ENCODE measurements at places on chromosomes 1 and 21.
A peak's percentile ranks its signal among the peaks of the same experiment; 100 is the strongest.

DNA sequence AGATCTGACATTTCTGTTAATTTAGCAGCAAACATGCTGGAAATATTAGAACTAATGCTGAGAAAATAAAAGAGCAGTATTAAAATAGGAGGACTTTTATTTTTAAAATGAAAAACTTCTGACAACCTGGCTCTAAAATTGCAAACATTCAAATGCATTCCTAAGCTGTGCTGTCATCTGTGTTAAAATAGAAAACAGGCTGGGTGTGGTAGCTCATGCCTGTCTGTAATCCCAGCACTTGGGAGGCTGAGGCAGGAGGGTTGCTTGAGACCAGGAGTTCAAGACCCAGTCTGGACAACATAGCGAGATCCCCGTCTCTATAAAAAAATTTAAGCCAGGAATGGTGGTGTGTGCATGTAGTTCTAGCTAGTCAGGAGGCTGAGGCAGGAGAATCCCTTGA lies 44.6 kb downstream of the MIGA1 start:
- DNase-seq: no peak

DNA sequence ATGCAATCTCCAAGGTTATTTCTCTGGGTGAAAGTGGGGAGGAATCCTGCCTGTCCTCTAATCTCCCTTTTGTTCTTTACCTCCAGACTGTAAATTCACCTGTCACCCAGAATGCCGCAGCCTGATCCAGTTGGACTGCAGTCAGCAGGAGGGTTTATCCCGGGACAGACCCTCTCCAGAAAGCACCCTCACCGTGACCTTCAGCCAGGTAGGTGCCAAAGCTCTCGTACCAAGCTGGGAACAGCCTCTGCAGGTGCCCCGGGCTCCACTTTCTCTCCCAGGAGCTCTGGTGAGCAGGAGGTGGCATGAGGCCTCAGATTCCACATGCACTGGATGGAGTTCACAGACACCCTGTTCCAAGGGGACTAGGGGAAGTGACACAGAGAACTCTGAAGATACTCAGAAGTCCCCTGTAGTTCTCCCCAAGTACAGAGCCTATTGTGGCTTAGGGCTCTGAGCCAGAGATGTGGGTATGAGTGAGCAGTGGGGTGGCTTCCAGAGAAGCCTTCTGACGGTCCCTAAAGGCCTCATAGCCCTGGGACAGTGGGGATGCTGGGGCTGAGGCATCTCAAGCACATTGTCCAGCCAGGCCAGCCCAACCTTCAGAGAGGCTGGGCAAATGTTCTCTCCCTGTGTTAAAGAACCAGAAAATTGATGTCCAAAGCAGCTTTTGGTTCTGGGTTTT lies 30.9 kb downstream of the RASSF5 start:
- no peak for DNase-seq

- no peak for DNase-seq
Observed at GRCh38 chr1:53697721-53698383, 41.1 kb downstream of the GLIS1 start.

GRCh38 chr1:4856396-4856795 lies 202.0 kb downstream of the AJAP1 start:
- no peak for DNase-seq

DNA sequence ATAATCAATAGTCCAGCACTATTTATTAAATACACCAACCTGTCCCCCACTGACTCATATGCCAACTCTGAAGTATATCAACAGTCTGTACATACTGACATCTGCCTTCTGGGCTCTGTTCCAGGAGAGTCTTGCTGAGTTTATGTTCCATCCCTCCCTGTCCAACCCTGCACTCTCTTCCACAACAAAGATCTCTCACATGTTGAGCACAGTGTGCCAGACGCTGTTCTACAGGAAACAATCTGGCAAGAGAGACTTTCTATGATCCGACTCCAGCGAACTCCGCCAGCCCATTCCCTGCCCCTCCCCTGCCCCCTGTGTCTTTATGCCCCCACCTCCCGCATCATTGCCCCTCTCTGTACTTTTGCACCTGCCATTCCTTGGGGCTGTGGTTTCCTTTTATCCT lies 3.4 kb downstream of the LACTBL1 start:
- DNase-seq: no peak

GRCh38 chr1:232950197-232951176 lies at the start of gene NTPCR:
Gene NTPCR (plus strand): TSS chr1:232950611. CDS start chr1:232950711, 100 bp downstream.
- peak; percentile 98 for DNase-seq

DNA sequence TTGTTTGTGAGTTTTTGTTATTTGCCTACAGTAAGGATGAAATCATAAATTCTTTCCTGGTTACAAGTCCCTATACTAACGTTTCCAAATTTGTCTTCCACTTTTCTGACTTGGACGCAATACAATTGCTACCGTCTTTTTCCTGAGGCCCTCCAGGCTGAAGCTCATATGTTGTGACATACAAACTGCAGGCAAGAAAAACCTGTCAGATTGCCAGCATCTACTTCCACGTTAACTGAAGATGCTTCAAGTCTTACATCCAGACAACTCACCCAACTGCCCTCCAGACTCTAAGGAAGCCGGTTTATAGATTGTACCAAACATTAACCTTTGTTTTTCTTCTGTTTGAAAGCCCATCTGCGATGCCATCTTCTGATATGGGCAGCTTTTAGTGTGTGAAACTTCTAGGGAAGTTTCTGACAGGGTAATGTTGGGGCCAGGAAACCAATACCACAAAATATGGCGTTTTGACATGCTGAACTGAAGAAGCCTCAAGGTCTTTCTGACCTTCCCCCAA lies 21.4 kb upstream of the RNF11 start:
- no peak for DNase-seq

DNA sequence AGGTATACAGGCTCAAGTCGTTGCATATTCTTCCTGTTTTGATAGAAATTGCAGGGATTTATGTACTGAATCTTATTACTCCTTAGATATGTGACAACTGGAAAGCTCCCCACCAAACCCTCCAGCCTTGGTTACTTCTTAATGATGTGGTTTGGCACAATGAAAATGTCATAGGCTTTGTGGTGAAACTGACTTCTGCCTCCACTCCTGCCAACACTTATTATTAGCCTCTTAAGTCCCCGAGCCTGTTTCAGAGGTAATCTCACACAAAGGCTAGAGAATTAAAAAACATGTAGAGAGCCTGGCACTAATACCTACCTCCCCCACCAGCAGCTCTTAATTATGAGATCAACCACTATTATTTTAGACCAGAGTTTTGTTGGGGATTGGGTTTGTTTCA lies 4.2 kb downstream of the COX20 start:
- no peak for DNase-seq

DNA sequence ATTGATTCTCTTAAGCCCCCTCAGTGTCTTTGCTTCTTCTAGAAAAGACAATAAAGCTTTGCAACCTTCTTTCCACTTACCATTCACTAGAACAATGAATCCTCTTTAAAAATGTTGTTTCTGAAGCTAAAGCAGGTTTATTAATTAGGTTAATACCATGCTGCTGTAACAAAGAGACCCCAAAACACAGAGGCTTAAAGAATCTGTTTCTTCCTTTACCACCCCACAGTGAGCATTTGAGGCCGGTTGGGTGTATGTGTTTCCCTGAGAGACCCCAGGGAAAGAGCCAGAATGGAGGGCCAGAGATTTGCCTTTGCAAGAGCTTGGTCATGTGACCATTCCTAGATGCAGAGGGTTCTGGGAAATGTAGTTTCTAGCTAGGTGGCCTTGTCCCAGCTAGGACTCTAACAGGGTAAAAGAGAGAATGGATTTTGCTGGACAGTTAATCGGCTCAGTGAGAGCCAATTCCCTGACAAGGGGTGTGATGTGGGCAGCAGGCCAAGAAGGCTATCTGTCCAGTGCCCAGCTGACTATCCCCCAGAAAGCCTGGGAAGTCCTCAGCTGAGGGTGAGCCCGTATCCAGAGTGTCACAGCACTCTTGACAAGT lies 191.8 kb upstream of the TMEM51 start:
- no peak for DNase-seq

DNA sequence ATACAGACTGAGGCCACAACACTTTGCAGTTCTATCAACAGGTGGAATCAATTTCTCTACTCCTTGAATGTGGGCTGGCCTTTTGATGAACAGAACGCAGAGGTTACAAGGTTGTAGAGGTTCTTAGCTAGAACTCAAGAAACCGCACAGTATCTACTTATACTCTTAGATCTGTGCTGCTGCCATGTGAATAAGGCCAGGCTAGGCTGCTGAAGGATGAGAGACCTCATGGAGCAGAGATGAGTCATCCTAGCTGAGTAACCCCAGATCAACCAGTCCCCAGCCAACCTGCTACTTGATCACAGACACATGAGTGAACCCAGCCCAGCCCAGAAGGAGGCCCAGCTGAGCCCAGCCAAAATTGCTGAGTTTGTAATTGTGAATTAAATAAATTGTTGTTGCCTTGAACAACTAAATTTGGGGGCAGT lies 35.3 kb upstream of the BCAR3 start:
- no peak for DNase-seq

DNA sequence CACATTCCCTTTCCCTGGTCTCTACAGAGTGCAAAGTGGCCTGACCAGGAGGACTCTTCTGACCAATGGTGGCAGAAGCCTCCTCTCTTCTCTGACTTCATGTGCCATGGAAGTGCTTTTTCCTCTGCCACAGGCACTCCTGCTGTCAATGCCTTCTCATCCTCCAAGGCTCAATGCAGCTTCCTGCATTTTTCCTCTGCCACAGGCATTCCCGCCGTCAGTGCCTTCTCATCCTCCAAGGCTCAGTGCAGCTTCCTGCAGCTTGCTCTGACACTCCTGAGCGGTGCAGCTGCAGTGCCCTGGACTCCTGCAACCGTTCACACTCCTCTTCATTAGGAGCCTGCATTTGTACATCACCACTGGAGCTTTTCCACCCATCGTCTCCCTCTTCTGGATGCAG lies 4.7 kb upstream of the ADARB1 start:
- DNase-seq: no peak

GRCh38 chr21:45248893-45249381 lies 38.8 kb downstream of the POFUT2 start:
- no peak for DNase-seq

DNA sequence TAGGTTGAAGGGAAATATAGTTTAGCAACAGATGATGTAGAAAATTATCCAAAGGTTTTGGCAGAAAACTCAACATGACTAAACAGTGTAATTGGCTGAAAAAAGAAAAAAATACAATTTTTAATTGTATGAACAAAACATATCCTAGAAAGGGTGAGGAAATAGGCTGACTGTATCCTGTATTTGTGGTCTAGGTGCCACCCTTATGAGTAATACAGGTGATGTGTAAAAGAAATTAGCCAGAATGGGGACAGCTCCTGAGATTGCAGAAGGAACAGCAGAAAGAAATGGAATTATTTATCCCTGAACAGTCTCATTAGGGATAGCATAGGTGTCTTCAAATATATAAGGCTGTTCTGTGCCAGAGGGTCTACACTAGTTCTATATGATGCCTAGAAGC lies 24.6 kb downstream of the DNASE2B start:
- no peak for DNase-seq

DNA sequence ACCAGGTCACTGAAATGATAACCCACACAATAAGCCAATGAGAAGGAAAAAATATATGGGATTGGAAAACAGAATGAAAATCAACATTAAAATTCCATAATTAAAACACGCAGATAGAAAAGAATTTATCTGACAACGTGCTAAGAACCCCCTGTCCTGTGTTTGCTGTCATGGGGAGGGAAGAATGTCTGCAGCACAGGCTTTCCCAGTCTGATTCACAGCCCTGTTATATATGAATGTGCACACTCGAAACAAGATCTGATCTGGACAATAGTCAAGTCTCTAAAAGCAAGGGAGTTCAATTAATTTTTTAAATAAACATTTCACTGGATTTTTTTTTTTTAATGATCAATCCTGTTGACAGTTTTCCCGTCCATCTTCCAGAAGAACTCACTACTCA lies 220.0 kb downstream of the RERE start:
- no peak for DNase-seq

DNA sequence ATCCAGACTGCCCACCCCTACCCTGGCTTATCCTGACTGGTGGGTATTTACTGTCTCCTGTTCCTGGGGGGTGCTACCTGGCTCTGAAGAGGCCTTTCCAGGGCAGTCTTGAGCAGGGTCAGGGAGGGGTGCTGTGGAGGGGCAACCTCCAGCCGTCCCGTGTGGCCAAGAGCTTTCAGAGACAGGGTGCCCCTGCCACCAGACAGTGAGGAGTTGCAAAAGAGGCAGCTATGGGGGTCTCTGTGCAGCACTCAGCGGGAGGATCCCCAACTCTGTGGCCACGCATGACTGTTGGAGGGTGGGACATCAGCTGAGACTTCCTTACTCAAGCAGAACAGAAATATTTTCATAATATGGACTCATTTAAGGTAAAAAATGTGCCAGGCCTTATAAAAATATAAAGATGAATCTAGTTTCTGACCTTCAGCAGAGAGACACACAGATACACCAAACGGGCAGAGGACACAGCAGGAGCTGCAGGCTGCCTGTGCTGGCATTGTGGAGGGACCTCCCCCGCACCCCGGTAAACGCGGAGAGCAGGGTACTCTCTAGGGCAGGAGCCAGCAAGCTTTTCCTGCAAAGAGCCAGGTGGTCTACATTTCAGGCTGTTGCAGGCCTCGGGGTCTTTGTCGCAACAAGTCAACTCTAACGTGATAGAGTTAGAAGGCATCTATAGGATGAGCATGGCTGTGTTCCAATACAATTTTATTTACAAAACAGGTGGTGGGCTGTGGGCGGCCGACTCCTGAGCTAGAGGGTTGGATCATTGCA lies 252.6 kb downstream of the RHOU start:
- no peak for DNase-seq

GRCh38 chr1:229526695-229527094 lies 18.6 kb upstream of the NUP133 start:
- DNase-seq: no peak

DNA sequence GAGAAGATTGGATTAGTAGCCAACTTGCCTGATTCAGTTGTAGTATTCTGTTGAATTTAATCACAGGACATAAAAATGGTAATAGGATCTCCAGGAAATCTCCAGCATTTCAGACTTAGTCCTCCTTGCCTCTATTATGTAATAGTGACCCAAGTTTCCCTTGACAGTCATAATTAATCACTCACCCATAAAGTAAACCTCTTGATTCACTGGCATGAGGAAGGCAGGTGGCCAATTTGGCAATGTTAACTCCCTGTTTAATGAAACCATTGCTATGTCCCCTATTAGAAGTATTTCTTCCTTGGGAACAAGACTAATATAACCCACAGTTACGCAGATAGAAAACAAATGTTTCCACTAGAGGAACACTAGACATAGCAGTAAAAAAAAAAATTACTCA lies 604.8 kb upstream of the CXADR start:
- no peak for DNase-seq

GRCh38 chr1:198003468-198003867 lies 86.3 kb downstream of the LHX9 start:
- DNase-seq: no peak

- DNase-seq: no peak
Observed at GRCh38 chr21:41443562-41443961, 17.5 kb downstream of the MX1 start.

- no peak for DNase-seq
Observed at GRCh38 chr1:229408458-229409037, 25.3 kb downstream of the ACTA1 start.

GRCh38 chr1:11498956-11499594 lies 20.1 kb downstream of the DISP3 start:
- DNase-seq: peak; percentile 8

All from activated T-cell treated with anti-CD3 and anti-CD28 coated beads, Interleukin-2, amount 50 U/mL, for 24 hours (primary cell).